ENCODE measurements at places on chromosomes 5 and 9.

GRCh38 chr9:134179595-134179917, 15.2 kb upstream of the RNU6ATAC start:
- DNase-seq: no peak

DNA sequence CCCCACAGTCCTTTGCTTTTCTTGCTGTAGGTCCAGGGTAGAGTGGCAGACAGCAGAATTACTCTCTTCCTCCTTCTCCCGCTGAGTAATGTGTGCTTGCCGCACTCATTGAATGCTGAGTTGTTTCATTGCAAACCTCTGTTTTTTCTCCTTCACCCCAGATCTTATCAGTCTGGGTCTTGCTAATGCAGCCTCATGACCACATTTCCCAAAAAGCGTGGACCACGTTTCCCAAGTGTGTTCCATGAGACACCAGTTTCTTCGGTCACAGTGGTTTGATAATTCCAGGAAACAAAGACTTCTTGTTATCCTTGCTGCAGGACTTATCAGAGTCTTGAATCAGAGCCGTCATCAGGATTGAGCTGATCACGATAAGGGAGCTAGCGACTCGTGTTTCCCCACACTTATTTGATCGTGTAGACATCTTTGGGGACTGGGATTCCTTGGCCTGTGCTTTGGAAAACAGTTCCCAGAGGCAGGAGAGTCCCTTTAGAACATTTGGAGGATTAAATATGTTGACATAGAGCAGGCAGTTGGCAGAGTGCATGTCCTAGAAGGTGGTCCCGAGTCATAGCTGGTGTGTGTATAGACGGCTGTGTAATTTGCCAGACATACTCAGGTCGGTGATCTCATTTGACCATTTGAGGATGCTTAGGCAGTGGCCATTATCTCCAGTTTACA, 4.4 kb downstream of the LRRC8A start:
- no peak for DNase-seq

- DNase-seq: no peak
Observed at GRCh38 chr5:96861076-96861475, 15.2 kb upstream of the ERAP2 start.

GRCh38 chr9:127064335-127064734, 58.1 kb downstream of the ANGPTL2 start:
- no peak for DNase-seq

DNA sequence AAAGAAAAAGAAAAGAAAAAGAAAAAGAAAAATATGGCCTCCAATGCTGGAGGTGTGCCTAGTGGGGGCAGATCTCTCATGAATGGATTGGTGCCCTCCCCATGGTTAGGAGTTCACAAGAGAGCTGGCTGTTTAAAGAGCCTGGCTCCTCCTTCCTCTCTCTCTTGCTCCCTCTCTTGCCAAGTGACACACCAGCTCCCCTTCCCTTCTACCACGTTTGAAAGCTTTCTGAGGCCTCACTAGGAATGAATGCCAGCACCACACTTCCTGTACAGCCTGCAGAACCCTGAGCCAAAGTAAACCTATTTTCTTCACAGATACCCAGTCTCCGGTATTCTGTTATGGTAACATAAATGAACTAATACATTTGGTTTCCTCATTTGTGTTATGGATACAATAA, 14.4 kb upstream of the GALNT10 start:
- no peak for DNase-seq

GRCh38 chr5:82439750-82440445, 161.7 kb upstream of the RPS23 start:
- no peak for DNase-seq

GRCh38 chr9:121376214-121376830, 6.3 kb upstream of the STOM start:
- DNase-seq: no peak

DNA sequence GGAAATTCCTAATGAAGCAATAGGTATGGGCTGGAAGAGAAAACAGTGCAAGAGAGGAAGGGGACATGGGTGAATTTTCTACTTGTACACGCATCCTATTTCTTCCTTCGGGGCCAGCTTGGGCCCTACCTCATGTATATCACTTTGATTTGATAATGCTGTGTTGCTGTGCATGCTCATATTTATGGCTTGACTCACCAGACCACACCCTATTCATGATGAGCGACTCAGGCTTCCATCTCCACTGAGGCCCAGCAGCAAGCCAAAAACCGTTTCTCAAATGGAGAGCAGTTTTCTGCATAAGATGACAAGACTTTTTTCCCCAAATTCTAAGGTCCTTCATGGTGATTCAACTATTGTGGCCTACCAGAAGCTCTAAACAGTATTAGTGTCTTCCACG, 2039.1 kb upstream of the CDH9 start:
- DNase-seq: no peak

GRCh38 chr5:77086368-77086688, 757 bp downstream of the ZBED3 start:
- DNase-seq: no peak

GRCh38 chr5:5634817-5635216, 212.3 kb downstream of the ICE1 start:
- DNase-seq: no peak

- no peak for DNase-seq
Observed at GRCh38 chr5:151492729-151493128, 45.3 kb downstream of the SLC36A1 start.

- no peak for DNase-seq
Observed at GRCh38 chr5:66326276-66326675, 182.2 kb downstream of the SREK1 start.

- no peak for DNase-seq
Observed at GRCh38 chr5:14342306-14342705, 199.2 kb downstream of the TRIO start.

DNA sequence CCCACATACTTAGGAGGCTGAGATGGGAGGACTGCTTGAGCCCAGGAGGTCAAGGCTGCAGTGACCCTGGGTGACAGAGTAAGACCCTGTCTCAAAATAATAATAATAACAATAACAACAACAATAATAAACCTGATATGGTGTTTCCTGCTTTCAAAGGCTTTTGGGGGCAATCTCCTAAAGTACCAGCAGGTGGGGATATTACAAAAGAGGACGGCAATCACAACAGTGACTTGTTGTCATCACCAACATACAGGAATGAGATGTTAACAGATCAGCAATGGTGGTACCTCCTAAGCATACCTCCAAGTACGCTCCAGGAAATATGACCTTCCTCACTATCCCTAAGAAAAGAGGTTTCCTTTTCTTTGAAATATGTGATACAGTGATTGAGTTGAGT, 91.1 kb upstream of the RNF180 start:
- peak; percentile 4 for DNase-seq

- peak; percentile 31 for DNase-seq
Observed at GRCh38 chr9:76403352-76403751, 9.1 kb upstream of the RFK start.

GRCh38 chr5:32299059-32299677, 13.6 kb downstream of the MTMR12 start:
- no peak for DNase-seq

DNA sequence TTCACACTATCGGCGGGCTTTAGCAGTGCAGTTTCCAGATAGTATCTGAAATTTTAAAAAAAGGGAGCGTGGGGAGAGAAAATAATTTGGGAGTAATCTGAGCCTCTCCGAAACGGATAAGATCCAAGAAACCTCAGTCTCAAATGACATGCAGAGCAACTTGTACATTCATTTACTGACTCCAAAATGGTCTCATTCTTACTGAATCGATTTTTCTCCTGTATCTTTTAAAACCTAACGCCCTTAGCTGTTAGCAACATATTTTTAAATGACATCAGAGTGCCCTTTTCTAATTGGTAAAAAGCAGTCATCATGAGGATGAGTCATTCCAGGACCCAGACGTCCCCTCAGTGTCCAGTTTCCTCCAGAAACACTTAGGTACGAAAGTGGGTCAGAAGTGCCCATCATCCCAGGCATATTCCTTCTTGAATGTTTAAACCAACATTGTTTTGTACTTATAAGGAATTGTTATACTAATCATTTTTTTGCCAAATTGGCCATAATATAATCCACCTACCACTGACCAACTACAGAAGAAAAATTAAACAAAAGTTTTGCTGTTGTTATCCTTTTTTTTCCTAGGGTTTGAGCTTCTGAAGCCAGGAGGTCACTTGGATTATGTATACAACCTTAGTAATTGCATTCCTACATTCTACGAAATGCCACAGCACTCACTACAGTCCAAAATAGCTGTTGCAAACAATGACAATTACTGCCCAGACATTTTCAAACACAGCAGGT, 354.4 kb downstream of the ADAMTS6 start:
- no peak for DNase-seq

DNA sequence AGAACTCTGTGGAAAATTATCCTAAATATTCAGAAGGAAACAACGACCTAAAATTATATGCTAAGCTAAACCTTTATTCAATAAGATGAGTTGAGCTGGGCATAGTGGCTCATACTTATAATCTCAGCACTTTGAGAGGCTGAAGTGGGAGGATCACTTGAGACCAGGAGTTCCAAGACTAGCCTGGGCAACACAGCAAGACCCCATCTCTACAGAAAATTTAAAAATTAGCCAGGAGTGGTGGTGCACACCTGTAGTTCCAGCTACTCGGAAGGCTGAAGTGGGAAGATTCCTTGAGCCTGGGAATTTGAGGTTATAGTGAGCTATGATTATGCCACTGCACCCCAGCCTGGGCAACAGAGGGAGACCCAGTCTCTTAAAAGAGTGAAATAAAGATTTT, 51.6 kb downstream of the DCAF10 start:
- DNase-seq: no peak

DNA sequence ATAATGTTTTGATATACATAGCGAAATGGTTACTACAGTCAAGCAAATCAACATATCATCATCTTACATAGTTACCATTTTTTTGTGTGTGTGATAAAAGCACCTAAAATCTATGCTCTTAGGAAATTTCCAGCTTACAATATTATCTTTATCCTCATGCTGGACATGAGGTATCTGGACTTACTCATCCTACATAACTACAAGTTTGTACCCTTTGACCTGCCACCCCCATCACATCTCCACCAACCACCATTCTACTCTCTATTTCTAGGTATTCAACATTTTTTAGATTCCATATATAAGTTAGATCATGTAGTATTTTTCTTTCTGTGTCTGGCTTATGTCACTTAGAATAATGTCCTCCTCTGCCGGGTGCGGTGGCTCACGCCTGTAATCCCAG, 79.9 kb downstream of the TAF11L14 start:
- DNase-seq: no peak

GRCh38 chr9:89436326-89436725, 61.6 kb downstream of the SEMA4D start:
- no peak for DNase-seq

DNA sequence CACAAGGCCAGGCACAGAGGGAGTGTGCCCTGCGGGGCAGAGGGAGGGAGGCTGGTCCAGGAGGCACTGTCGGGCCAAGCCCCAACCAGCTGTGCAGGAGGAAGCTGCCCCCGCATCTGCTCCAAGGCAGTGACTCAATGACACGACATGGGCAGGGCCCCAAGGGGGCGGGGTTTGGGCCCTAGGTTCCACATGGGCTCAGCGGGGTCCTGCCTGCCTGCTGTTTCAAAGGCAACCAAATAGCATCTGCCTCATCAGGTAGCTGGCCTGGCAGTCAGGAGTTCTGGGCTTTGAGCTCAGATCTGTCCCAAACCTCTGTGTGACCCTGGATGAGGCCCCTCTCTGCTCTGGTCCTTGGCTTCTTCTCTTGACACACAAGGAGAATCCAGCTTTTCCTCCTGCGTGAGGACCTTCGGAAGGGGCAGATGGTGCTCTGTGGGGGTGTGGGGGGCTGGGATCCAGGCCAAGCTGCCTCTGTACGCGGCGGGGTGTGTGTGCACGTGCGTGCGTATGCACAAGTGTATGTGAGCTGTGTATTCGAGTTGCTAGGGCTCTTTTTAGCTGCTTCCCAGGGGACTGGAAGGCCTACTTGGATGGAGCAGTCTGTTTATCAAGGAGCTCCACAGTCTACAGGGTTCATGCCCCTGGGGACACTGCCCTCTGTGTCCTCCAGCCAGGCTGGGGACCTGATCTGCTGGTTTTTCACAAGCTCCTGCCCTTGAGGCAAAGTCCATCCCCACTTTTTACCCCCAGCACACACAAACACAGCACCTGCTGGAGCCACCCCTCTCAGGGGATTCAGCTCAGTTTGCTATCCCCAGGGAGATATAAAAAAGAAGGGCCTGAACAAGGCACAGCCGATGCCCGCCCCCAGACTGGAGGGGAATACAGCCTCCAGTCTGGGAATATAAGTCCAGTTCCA, 138.9 kb downstream of the RGS3 start:
- DNase-seq: no peak

DNA sequence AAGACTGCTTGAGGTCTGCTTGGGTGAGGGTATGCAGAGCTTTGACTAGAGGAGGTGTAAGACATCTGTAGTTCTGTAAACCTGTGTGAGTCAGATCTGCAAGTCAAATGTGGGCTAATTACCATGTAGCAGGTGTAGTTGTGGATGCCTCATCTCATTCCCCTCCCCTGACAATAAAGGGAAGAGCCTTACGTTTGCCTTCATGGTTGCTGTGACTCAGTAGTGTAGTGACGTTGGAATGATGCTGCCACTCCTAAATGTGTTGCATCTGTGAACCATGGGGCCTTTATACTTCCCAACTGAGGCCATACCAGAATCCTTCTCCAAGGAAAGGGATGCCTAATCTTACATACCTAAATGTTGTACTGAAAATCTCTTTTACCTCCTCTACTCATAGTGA, 26.0 kb downstream of the PRDM6 start:
- no peak for DNase-seq

- DNase-seq: no peak
Observed at GRCh38 chr9:761176-761792, 80.2 kb upstream of the DMRT1 start.

- no peak for DNase-seq
Observed at GRCh38 chr5:156000115-156000514, 326.8 kb upstream of the SGCD start.

DNA sequence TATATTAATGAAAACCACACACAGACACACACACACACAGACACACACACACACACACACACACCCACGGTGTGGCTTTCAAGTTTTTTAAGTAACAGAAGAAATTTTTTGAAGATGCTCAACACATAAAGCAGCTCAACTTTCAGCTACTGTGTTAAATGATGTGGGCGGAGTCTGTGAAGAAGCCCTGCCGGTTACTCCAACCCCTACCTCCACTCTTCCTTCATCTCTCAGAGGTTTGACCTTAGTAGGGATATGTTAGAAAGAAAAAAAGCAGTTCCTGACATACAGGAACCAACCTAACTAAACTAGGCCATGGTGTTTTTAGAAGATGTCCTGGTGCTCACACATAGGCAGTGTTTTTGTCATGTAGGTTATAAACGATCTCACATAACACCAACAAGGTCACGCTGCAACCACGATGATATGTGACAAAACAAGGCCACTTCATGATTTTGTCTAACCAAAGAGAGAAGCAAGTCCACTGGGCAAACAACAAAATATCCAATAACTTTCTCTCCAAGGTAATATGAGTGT, 112.8 kb downstream of the EMB start:
- no peak for DNase-seq

DNA sequence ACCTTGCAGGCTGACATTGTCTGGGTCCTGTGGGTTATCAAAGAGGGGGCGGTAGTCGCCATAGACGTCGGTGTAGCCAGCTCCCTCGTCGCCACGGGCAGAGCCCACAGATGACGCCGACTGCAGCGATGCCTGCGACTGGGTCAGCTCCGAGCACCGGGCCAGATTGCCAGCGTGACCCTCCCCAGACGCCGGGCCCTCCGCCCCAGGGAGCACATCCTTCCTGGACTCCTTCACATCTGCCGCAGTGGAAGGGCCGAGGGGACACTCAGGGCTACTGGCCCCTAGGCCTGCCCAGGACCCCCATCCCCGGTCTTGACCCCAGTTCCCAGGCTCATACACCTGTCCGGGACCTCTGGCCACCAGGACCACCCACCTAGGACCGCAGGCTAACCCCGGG, 13.9 kb downstream of the ABCA2 start:
- no peak for DNase-seq

GRCh38 chr5:67897980-67898379, 317.6 kb upstream of the PIK3R1 start:
- DNase-seq: no peak
